ENCODE measurements at places on chromosomes 11 and 22.

GRCh38 chr11:1928891-1929541 lies 9.5 kb downstream of the TNNT3 start:
- no peaks in the 10 kb centered on the region for H3K4me1 ChIP-seq
- no peak for DNase-seq
- H3K4me3 ChIP-seq, result no peak overlapping the region
- H3K27me3 ChIP-seq, result no peaks in the 10 kb centered on the region

DNA sequence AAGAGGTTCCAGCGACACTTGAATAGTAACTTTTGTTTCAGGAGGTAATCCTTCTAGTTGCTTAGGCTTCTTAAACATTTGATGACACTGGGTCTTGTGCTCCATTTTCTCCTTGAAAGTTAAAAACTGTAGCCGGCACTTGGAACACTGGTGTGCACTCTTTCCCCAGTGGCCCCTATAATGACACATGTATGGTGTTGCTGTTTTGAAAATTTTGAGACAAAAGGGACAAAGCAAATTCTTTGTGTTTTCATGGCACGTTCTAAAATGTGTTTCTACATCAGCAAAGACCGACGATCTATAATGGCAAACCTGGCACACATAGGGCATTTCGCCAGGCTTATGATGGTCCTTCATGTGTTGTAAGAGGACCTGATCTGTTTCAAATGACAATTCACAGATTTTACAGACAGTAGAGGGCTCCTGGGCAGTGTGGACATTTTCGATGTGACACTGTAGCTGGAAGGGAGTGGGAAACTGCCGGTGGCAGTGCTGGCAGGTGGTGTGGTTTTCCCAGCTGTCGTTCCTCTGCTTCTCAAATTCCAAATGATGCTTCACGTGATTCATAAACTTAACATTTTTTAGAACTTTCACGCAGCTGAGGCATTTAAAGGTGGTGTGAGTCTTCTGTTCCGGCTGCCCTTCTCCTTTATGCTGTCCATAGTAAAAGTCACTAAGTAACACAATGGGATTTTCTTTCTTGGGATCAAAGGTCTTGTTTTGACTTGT lies 20.5 kb downstream of the ZNF280B start:
- no peak overlapping the region for H3K4me3 ChIP-seq
- H3K27me3 ChIP-seq, result no peaks in the 10 kb centered on the region
- no peaks in the 10 kb centered on the region for H3K36me3 ChIP-seq

GRCh38 chr11:44564166-44564565 lies 1.3 kb upstream of the CD82 start:
- no peaks in the 10 kb centered on the region for H3K36me3 ChIP-seq
- DNase-seq, result no peak
- H3K4me3 ChIP-seq, result no peak overlapping the region
- H3K27me3 ChIP-seq, result no peaks in the 10 kb centered on the region
- H3K4me1 ChIP-seq, result peaks cover 13% of the 10 kb centered on the region

DNA sequence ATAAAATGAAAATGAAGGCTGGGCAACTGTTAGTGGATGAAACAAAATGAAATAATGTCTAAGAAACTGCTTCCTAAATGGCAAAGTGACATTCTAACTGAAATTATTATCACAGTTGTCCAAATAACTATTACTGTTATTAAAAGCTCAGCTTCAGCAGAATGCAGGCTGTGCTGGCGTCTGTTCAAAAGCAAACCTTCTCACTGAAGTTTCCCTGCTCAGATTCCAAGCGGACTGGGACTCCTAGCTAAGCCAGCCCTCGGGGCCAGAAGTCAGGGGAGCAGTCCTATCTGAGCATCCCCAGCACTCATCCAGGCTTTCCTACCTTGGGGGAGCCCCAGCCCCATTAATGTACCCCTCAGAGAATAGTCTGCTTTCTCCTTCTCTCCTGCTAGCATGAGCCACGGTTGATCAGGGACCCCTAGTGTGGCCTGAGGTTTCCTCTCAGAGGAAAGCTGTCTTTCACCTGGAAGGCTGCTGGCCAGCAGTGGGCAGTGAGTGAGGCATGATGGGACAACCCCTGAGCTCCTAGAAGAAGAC lies 1167.3 kb downstream of the TBC1D22A start:
- H3K36me3 ChIP-seq, result no peaks in the 10 kb centered on the region
- H3K4me1 ChIP-seq, result no peaks in the 10 kb centered on the region
- H3K27me3 ChIP-seq, result no peaks in the 10 kb centered on the region
- H3K27ac ChIP-seq, result no peak overlapping the region
- H3K4me3 ChIP-seq, result no peak overlapping the region

GRCh38 chr11:82843057-82843795 lies 57.0 kb downstream of the PRCP start:
- no peak overlapping the region for H3K27ac ChIP-seq
- H3K36me3 ChIP-seq, result peaks cover 10% of the 10 kb centered on the region
- no peak overlapping the region for H3K4me3 ChIP-seq

DNA sequence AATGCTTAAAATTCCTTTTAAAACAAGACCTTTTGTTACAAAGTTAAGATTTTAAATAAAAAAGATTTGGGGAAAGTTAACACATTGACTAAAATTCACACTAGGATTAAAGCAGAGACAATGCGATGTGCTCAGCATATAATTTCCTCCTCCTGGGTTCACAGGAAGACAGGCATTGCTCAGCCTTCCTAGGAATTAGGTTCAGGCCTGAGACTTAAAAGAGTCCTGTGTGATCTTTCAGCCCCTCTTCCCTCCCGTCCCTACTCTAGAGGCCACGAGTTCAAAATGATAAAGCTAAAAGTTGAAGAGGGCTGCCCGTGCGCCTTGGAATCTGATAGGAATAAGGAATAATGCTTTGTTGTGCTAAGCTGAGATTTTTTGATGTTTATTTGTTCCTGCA lies 218.6 kb downstream of the KIRREL3 start:
- H3K4me1 ChIP-seq, result no peaks in the 10 kb centered on the region
- H3K36me3 ChIP-seq, result no peaks in the 10 kb centered on the region
- H3K27ac ChIP-seq, result no peak overlapping the region
- DNase-seq, result no peak
- no peak overlapping the region for H3K4me3 ChIP-seq

GRCh38 chr22:35910003-35910769 lies 118.4 kb downstream of the RBFOX2 start:
- peaks cover 28% of the 10 kb centered on the region for H3K4me1 ChIP-seq
- DNase-seq, result no peak
- H3K27ac ChIP-seq, result no peak overlapping the region
- no peaks in the 10 kb centered on the region for H3K36me3 ChIP-seq
- H3K4me3 ChIP-seq, result no peak overlapping the region

- no peak overlapping the region for H3K27ac ChIP-seq
- no peak for DNase-seq
These were observed 44.7 kb downstream of the SWAP70 start for GRCh38 chr11:9708544-9708943.

DNA sequence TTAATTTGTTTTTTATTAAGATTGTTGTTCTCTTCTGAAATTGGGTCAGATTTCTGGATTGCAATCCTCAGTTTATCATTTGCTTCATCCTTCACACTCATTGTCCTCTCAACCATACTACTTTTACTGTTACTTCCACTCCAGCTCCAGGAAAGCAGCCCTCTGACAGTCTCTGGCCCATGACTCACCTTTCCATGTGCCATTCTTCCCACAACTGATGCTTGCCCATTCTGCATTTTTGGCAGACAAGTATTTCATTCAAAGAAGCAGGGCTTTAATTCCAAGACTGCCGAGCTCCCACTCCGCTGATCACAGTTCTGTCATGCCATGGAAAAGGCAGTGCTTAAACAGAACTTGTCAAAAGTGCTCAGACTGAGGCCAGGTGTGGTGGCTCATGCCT lies 139.2 kb downstream of the WNT11 start:
- no peaks in the 10 kb centered on the region for H3K27me3 ChIP-seq
- H3K4me3 ChIP-seq, result no peak overlapping the region
- H3K4me1 ChIP-seq, result no peaks in the 10 kb centered on the region
- DNase-seq, result no peak
- peaks cover 6% of the 10 kb centered on the region for H3K36me3 ChIP-seq

DNA sequence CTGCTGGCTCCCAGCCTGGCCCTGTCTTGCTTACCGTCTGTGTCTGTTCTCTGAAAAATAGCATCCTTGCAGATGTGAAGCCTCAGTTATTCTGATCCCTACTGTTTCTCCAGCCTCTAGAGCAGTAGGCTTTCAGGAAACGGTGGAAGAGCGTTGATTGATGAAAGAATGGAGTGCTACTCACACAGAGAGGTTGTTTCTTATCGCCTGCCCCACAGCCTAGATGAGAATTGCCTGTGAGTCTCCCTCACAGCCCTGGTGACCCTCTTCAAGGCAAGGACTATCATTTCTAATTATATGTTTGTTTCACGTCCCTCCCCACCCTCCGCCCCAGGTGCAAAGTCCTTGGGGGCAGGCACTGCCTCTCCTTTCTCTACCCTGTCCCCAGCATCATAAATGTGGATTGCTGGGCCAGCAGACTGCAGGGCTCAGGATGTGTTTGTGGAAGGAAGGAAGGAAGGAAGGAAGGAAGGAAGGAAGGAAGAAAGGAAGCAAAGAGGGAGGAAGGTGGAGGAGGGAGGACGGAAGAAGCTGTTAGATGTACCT lies 575.3 kb upstream of the B3GAT1 start:
- H3K27me3 ChIP-seq, result no peaks in the 10 kb centered on the region
- H3K36me3 ChIP-seq, result no peaks in the 10 kb centered on the region
- H3K27ac ChIP-seq, result no peak overlapping the region
- DNase-seq, result no peak
- H3K4me1 ChIP-seq, result no peaks in the 10 kb centered on the region

DNA sequence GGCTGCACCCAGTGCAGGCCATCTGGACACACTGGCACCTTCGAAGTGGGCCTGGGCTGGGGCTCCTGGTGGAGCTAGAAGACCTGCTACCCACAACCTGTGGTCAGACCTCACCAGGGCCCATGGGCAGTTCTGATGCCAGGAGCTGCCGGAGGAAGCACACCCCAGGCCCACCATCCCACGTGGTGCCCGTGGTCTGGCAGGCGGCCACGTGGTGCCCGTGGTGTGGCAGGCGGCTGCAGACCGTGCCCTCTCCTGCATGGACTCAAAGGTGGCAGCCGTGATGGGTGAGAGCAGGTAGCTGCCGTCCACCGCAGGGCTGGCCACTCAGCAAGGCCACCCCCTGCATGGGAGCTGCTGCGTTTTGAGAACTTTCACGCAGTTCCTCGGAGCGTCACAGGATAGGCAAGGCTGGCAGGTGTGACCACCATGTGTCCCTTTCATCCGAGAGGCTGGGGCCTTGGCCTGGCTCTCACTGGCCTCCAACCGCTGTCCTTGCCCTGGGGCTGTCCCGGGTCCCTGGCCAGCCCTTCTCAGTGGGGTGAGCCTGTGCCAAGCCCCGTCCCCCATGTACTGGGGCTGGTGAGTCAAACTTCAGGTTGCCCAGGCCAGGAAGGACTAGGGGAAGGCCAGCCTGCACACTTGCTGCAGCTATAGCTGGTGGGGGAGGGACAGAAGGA lies 3.9 kb upstream of the IL17REL start:
- H3K4me1 ChIP-seq, result peaks cover 2% of the 10 kb centered on the region
- DNase-seq, result no peak
- H3K36me3 ChIP-seq, result no peaks in the 10 kb centered on the region

GRCh38 chr11:35377262-35377661 lies 42.1 kb downstream of the SLC1A2 start:
- H3K4me3 ChIP-seq, result no peak overlapping the region
- H3K27me3 ChIP-seq, result no peaks in the 10 kb centered on the region
- H3K4me1 ChIP-seq, result no peaks in the 10 kb centered on the region
- no peak overlapping the region for H3K27ac ChIP-seq
- DNase-seq, result no peak
- peaks cover 1% of the 10 kb centered on the region for H3K36me3 ChIP-seq

DNA sequence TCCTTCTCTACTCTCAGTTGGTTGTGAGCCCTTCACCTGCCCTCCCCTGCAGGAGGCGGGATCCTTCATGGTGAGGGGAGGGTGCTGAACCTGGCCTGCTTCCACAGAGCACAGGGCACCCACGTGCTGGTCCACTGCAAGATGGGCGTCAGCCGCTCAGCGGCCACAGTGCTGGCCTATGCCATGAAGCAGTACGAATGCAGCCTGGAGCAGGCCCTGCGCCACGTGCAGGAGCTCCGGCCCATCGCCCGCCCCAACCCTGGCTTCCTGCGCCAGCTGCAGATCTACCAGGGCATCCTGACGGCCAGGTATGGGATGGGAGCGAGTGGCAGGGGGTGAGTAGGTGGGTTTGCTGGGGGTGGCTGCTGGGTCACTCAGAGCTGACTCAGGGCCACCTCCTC lies 6.3 kb downstream of the SSH3 start:
- peaks cover 3% of the 10 kb centered on the region for H3K4me1 ChIP-seq
- H3K27me3 ChIP-seq, result no peaks in the 10 kb centered on the region
- H3K27ac ChIP-seq, result no peak overlapping the region
- H3K36me3 ChIP-seq, result peaks cover 5% of the 10 kb centered on the region

- no peaks in the 10 kb centered on the region for H3K4me1 ChIP-seq
- DNase-seq, result no peak
- H3K27me3 ChIP-seq, result no peaks in the 10 kb centered on the region
- H3K4me3 ChIP-seq, result no peak overlapping the region
These were observed 214.1 kb downstream of the OPCML start for GRCh38 chr11:133318221-133318620.

DNA sequence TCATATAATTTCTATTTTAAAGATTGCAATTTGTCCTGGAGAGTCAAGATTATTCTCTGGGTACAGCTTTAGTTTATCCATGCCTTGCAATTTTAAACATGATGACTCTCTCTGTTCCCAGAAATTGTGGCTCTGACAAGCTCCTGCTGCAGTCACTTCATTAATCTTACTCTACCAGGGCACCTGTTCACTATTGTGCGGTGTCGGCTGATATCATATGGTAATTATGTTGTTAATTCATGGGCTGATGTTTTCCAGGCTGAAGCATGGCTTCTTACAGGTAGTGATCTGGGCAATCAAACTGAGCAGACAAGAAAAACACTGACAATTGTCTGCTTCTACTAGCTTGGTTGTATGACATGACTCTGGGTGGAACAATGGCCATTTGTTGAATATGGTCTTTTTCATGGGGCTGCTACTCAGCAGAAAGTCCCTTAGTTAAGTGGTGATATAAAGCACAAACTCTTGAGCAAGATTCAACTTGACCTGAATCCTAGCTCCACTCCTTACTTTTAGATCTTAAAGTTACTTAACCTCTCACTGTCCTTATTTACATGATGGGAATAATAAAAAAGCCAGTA lies 230.7 kb downstream of the FAT3 start:
- no peak overlapping the region for H3K4me3 ChIP-seq
- no peak overlapping the region for H3K27ac ChIP-seq
- H3K36me3 ChIP-seq, result no peaks in the 10 kb centered on the region
- no peaks in the 10 kb centered on the region for H3K4me1 ChIP-seq
- no peak for DNase-seq

GRCh38 chr22:29380856-29381255 lies 7.5 kb downstream of the AP1B1 start:
- H3K4me1 ChIP-seq, result peaks cover 36% of the 10 kb centered on the region
- H3K27ac ChIP-seq, result no peak overlapping the region
- peaks cover 2% of the 10 kb centered on the region for H3K36me3 ChIP-seq

DNA sequence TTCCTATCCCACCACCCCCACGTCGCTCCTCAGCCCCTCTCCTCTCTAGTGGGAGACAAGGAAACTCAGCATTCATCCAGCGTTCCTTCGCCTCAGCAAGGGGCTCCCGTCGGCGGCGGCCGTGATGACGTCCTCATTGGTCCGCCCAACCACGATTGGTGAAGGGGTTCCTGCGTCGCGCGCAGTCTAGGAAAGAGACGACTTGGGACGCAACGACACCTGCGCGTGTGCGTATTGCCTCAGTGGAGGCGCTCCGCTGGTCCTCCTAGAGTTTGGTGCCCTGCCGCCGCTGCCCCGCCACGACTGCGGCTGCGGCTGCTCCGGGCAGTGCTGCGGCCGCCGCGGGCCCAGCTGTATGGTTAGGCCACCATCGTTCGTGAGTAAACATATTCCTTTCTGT lies 56.6 kb downstream of the CCDC81 start:
- H3K36me3 ChIP-seq, result no peaks in the 10 kb centered on the region
- H3K4me1 ChIP-seq, result no peaks in the 10 kb centered on the region
- no peak for DNase-seq
- H3K27me3 ChIP-seq, result no peaks in the 10 kb centered on the region
- H3K27ac ChIP-seq, result no peak overlapping the region
